ENCODE measurements at places on chromosomes 12 and 14. TPM values are rescaled to one million over a fixed set of nuclear protein-coding genes. Genes with fewer than 3 reads are reported as not detected.
A peak's percentile ranks its signal among the peaks of the same experiment; 100 is the strongest.

- DNase-seq = no peak
Observed at GRCh38 chr12:101743724-101744472, 4.6 kb upstream of the SYCP3 start.

DNA sequence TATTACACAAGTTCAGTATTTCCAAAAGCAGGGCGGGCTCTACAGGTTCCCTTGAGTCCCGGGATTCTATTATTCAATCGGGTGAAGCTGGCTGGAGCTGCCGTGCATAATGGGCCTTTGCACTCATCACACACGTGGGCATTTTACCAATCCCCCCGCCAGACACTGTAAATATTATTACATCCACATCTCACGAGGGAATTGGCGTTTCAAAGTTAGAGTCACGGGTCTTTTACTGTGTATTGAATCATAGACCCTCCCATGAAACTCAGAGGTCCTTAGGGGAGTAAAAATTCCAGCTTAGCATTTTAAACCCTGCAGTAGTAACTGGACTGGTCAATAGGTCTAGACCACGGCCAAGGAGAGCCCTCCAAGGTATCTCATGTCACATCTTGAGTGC is 70.3 kb downstream of the MAP1LC3B2 start:
- no peak for DNase-seq

DNA sequence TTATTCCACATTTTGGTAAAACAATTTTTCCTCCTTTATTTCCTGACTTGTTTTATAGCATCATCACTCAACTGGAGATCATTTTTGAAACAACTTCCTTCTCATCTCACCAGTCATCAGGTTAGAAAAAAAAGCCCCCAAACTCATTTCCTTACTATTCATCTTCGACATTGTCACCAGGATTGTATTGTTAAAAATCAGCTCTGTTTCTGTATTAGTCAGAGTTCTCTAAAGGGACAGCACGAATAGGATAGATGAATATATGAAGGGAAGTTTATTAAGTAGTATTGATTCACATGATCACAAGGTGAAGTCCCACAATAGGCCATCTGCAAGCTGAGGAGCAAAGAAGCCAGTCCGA is 392.6 kb downstream of the FUT8 start:
- no peak for DNase-seq

DNA sequence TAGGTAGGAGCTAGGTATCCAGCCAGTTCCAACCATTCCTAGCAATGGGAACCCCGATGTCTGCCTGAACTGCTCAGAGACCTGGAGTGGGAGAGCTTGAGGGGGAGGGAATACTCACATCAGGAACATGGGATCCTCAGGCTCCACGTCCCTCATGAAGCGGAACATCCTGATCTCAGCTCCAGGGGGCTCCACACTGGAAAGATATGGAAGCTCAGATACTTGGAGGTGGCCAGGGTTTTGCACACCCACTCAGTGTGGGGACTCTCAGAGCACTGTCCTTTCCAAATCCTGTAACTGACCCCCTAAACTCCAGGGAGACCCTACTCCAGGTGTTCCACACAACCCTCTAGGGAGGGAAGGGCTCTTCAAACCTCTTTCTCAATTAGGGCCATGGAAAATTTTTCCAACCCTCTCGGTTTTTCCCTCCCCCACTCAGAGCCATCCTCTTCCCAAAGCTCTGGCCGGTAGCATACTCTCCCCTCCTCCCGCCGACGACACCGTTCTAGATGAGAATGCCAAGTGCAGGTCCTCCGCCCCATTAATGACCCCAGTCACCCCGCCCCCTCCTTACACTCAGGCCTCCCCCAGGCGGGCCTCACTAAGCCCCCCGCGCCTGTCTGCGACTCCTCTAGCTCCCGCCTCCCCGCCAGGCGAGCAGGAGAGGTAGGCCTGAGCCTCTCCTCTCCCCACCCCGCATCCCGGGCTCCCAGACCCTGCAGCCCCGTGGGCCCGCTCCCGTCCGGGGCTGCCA is 597 bp downstream of the MLF2 start:
- DNase-seq = peak; percentile 81

DNA sequence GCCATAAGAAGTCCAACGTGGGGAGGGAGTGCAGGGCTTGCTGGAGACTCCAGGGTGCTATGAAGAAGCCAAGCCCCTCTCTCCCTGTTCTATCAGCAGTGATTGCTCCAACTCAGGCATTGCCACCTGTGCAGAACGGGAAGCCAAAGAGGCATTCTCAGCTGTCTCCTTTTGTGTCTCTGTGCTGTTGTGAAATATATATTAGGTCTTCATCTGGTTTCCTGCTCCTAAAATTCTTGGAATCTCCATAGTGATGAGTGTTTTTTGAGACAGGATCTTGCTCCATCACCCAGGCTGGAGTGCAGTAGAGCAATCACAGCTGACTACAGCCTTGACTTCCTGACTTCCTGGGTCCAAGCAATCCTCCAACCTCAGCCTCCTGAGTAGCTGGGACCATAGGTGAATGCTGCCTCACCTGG is 51.2 kb upstream of the AEBP2 start:
- peak; percentile 61 for DNase-seq

DNA sequence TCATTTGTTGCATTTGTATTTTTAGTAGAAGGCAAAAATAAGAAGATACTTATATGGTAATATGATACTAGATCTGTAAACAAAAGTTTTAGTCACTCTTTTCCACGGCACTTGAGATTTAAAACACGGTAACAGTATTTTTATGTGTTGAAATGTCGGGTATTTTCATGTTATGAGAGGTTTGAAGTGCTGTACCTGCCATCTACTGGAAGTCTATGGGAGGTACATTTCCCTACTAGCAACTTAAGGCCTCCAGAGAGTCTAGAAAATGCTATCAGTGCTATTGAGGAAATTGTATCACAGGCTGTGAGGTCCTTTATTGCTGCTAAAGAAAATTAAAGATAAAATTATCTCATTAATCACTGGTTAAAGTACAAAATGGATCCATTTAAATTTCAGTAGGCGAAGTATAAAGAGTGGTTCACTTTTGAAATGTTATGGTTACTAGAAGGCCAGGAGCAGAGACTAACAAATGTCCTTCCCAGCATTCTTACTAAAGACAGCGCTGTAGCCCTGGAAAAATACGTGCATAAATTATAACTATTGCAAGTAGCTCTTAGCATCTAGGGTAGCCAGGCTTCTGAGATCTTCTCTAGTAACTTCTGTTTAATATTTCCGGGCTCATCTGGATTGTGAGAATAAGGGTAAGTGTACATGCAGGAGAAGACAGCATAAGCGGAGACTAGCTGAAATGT is 77.6 kb upstream of the PRKD1 start:
- DNase-seq = peak; percentile 66

GRCh38 chr12:57156701-57157403 is 9.4 kb upstream of the LRP1-AS start:
- no peak for DNase-seq

KRT5 gene
- total RNA-seq = not detected

GRCh38 chr14:64298773-64299172 is 4.6 kb upstream of the ESR2 start:
- no peak for DNase-seq

- DNase-seq = no peak
Observed at GRCh38 chr14:24098927-24099813, 5.1 kb downstream of the PCK2 start.

- peak; percentile 44 for DNase-seq
Observed at GRCh38 chr14:32826404-32827082, 112.1 kb upstream of the NPAS3 start.

All from cardiac muscle cell (in vitro differentiated cells and primary cell).